ENCODE measurements at places on chromosomes 7 and 10. TPM values are rescaled to one million over a fixed set of nuclear protein-coding genes. Genes with fewer than 3 reads are reported as not detected.

- no peak for DNase-seq
These were observed 202.1 kb downstream of the HECW1 start for GRCh38 chr7:43314379-43315158.

Gene ZNF488
- total RNA-seq: 0.44 TPM

- DNase-seq: no peak
These were observed 33.5 kb downstream of the ZNF783 start for GRCh38 chr7:149295481-149295850.

DNA sequence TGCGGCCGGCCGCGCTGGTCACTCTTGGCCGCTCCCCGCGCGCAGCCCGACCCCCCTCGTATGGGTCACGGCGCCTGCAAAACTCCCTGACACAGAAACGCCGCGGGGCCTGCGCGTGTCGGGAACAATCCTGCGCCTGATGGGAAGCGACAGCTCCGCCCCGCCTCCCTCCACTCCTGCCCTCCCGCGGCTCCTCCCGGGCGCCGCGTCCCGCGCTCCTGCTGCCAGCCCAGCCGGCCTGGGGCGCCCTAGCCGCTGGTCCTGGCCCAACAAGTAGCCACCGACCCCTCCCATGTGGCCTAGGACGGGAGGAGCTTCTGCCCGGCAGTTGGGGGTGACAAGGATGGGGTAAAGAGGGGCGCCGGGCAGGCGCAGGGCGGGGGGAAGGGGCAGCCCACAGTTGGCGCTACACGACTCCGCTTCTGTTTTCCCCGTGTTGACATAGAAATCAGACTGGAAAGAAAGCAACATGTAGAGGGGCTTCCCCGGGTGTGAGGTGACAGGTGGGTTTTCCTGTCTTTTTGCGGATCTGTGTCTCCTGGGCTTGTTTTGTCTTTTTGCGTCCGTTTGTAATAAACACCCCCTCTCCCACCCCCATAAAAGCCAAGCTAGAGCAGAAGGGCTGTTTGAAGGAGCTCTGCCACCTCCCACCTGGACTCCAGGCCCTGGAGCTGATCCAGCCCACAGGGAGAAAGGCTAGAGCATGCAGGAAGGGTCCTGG lies 35.1 kb upstream of the PAX2 start:
- no peak for DNase-seq

Gene MYO1G
- total RNA-seq: 2.9 TPM

DNA sequence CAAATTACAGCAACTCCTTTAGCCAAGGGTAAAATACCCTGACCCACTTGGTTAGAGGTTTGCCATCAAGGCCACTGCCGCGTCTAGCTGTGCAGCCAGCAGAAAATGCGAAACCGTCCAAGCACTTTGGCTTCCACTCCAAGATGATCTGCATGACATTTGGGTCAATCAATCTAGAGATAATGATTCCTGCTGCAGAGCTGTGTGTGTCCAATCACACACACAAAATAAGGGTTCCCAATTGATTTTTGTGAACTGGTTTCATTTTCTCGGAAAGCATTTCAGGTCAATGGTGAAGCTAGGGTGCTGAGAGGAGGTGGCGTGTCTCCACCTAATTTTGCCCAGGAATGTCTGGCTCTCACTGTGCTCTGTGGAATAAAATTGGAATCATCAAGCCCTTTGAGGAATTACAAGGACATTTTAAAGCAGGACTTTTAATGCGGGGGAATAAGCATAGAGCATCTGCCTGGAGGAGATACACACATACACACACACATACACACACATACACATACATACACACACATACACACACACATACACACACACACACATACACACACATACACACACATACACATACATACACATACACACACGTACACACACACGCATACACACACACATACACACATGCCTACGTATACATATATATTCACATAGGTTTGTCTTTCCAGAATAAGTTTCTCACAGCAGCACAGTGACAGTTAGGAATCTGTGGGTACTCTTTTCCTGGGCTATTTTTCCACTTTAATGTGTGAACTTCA lies 59.5 kb downstream of the ACADSB start:
- DNase-seq: no peak

DNA sequence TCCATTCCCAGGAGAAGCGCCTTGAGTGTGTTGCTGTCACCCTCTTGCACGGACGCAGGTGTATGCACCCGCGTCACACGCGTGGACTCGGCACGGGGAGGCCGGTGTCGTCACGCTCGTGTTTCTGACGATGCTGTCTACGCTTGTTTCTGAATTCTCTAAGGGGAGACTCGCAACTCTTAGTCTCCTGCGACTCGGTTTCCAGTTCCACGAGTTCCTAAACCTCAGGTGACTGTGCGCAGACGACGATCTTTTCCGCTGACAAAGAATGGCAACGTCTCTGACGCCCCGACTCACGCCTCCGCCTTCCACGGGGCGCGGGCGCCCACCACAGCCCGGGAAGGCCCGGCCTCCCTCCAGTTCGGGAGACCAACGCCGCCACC lies 579 bp downstream of the IDI1 start:
- DNase-seq: no peak

- no peak for DNase-seq
These were observed 366.0 kb upstream of the SHH start for GRCh38 chr7:156178214-156178613.

Gene ARHGEF35
- 15.4 TPM for total RNA-seq

GRCh38 chr7:122914812-122915211 lies 28.6 kb upstream of the CADPS2 start:
- DNase-seq: no peak

DNA sequence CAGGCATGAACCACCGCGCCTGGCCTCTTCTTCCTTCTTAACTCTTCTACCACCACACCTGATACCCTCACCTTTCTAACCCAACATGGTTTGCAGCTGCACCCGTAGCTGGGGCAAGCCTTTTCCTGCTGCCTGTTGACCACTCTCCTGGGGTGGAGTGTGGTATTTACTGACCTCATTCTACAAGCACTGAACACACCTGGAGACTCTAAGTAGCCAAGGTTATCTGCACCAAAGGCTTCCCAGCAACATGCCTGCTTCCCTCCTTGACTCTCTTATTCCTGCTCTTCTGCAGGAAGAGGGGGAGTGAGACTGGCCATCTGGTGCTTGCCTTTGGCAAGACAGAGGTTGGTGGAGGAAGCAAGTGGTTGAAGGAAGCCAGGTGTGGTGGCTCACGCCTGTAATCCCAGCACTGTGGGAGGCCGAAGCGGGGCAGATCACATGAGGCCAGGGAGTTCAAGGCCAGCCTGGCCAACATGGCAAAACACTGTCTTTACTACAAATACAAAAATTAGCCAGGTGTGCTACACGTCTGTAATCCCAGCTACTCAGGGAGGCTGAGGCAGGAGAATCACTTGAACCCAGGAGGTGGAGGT lies 10.1 kb downstream of the ACTR1A start:
- no peak for DNase-seq

Gene CADPS2
- 67.5 TPM for total RNA-seq

DNA sequence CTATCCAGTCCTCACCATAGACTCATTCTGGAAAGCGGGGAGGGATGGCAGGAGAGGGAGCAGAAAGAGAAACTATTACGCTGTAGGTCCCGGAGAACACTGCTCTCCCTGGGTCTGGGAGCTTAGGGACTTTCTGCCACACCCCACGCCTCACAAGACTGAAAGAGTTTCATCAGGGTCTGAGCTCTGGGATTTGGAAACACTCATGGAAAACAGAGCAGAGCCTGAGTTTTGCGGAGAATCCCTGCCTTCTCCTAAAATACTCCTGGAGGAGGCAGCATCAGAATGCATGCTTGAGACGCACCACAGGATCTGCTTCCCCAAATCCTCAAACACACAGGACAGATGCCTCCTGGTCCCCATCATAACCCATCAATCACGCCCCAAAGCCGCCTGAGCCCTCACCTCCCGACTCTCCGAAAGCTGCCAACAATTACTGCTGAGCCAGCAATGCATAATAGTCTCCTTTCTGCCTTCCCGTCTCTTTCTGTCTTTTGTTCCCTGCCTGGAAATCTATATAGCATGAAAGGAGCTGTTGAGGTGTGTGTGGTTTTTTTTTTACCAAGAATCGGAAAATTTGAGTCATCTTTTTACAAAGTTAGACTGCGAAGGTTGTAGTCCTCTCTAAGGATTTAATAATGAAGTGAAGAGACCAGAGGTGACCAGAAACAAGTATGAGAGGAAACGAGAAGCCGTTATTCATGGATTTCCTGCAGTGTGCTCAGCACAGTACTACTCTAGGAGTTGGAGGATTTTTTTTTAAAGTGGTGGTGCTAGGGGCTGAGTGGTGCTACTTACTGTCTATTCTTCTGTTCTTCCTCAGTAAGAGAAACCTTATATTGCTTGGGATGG lies 37.7 kb downstream of the ASB13 start:
- DNase-seq: no peak

DNA sequence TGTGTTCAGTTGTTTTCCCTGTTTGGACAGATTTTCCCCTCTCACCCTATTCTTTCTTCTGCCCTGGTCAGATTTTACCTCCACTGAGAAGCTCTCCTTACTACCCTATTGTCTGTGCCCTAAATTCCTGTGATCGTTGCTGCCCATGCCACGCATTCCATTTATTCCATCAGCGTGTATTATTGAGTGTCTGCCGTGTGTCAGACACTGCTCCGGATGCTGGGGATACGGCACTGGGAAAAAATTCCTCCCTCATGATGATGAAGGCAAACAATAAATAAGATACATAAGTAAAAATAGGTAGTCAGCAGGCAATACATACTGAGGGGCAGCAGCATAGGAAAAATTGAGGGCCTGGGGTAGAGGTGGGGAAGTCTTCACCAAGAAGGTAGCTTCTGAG lies 86.8 kb downstream of the FANK1 start:
- no peak for DNase-seq

DNA sequence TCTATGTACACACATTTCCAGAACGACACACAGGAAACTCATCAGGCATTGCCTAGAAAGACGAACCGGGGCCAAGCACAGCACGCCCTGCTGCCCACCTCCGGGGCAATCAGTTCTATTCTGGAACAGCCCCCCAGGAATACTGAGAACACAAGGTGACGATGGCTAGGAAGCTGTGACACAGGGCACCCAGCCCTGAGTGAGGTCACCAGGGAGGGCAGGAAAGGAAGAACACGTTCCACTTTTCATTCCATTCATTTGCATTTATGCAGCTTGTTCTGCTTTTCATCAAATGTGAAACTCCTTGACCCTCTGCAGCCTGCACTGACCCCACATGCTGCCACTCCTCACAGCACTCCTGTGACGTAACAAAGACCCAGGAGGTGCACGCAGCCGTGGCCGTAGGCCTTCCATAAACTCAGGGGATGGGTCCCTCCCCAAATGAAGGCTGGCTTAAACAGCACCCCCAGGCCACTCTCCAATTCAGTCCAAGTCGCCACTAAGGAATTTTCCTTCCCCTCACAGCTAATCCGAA lies 28.9 kb downstream of the MAD1L1 start:
- no peak for DNase-seq

- no peak for DNase-seq
These were observed 1.2 kb downstream of the MNX1 start for GRCh38 chr7:157009170-157009777.

DNA sequence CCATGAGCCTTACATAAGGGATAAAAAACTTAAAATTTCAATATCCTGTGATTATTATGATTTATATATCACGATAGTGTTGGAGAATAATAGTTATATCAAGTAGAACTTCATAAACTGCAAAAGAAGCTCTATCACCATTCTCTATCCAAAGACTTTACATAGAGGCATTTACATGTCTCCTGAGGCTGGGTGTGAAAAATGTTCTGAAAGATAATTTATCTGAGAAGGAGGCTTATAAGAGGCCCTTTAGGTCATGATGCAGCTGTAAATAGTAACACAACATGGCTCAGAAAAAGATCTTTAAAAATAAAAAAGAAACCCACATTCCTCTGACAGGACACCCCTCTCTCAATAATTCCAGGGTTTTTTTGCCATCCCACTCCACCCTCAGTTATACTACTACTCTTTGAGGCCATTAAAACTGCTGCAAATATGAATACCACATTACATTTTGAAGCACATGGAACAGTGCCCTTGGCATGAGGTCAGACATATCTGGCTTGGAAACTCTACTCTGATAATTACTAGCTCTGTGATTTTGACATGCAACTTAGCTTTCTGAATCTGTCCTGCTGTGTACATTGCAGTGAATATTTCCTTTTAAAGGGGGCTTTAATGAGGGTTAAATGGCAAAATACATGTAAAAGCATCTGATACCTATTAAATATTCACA lies 55.5 kb downstream of the SLC16A12 start:
- DNase-seq: no peak

- no peak for DNase-seq
These were observed 401.5 kb downstream of the REEP3 start for GRCh38 chr10:63922468-63923284.

DNA sequence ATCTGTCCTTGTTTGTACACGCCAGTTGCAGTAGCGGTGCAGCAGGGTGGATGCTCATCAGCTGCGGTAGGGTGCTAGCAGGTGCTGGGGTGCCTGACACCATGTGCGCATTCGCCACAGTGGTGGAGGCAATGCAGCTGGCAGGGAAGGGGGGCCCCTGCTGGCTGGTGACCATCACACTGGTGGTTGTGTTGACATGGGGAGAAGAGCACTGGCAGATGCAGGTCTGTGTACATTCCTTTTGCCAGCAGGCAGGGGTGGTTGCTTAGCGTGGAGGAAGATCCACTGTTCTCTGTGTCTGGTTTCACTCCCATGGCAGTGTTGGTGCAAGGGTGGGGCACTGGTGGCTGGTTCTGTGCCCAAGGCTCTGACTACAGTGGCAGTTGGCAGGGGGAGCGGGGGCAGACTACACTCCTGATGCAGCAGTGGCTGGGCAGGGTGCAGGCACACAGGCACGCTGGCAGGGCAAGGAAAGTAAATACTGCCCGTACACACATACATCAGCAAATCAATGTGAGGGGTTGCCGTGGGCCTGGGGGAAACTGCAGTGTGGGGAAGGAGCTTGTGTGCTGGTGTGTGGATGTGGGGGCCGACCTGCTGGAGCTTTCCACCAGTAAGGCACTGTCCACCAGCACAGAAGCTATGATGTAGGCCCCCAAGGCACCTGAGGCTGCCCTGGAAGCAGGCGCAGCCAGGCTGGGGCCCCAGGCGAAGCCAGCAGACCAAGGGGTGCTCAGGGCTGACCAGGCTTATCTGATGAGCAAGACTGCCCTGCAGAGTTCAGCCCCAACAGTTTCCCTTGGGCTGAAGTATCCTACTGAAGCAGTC lies 87.2 kb upstream of the UNC5B start:
- no peak for DNase-seq

DNA sequence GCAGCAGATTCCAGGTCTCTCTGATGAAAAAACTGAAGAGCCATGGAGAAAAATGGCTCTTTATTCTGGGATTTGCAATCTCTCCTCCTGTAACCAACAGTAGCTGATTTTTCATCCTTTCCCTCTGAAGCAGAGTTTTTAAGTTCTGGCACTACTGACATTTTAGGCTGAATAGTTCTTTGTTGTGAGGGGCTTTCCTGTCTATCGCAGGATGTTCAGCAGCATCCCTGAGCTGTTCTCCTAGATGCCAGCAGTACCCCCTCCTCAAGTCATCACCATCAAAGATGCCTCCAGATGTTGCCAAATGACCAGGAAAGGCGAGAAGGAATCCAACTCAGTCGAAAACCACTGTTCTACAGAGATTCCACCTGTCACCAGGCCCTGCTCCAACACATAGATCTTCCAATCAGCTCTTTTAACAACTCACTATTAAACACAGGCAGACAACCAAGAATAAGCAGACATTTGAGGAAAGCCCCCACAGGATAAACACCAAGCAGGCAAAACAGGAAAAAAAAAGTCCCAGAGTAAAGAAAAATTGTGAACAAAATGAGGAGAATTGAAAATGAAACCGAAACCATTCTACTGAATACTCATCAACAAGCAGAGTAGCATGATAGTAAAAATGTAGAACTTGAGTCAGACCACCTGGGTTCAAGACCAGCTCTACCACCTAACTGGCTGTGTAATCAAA lies 124.8 kb downstream of the MPP7 start:
- DNase-seq: no peak

Gene GNAT3
- total RNA-seq: not detected

Gene CFTR
- total RNA-seq: not detected
